ENCODE measurements at places on chromosomes 5 and 9.

DNA sequence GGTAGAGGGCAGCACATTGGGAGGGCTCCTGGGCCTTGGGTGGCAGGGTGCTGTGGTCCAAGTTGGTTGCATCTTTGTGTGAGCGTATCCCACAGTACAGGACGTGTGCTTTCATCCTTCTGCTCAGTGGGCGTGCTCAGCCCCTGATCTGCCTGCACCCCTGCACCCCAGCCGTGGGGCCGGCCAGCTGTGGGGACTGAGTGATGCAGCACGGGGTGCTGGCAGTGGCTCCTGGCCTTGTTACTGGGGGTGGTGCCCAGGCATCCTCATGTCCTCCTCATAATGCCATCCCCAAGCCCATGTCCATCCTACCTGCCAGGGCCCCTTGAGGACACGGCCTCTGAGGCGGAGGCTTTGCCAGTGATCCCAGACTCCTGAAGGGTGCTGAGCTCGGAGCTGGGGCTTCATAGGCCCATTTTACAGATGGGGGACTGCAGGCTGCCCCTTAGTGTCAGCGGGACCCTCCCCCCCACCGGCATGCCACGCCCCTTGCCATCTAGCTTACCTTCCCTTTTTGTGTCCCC lies 100.7 kb downstream of the PHF2 start:
- DNase-seq, result no peak

- DNase-seq, result no peak
Observed at GRCh38 chr5:10317825-10318682, 10.4 kb upstream of the CMBL start.

DNA sequence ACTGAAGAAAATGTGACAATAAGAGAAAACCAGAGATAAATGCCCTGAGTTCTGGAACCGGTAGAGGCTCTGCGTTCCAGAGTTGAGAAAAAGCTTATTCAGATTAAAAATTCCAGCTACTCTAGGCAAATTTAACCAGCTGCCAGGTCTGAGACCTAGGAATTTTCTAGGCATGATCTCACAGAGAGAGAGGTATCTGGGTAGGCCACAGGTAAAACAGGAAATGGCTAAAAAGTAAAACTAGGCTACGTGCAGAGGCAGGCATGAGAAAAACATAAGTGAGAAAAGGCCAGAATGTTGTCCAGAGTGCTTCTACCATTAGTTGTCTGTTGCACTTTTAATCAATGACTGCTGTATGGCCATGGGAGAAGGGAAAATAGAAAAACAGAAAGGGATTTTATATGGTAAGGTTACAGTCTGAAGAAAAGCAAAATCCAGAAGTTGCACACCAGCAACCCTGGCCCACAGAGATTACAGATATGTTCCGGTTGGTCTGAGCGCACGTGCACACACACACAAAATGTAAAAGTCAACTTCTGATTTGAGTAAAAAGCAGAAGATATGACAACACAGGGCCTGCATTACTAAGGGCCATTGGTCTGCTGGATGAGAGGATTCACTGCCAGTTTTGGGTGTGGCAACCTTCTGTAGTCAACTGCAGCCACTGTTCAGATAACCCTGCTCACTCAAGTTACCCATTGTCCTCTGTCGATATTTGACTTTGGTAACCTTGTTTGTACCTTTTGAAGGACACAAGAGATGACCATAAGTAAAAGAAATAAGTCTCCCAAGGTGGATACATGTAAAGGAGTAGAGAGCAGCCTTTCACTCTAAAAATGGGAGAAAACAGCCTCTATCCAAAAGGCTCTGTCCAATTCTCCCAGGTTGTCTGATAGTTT lies 266.0 kb downstream of the DTWD2 start:
- no peak for DNase-seq

DNA sequence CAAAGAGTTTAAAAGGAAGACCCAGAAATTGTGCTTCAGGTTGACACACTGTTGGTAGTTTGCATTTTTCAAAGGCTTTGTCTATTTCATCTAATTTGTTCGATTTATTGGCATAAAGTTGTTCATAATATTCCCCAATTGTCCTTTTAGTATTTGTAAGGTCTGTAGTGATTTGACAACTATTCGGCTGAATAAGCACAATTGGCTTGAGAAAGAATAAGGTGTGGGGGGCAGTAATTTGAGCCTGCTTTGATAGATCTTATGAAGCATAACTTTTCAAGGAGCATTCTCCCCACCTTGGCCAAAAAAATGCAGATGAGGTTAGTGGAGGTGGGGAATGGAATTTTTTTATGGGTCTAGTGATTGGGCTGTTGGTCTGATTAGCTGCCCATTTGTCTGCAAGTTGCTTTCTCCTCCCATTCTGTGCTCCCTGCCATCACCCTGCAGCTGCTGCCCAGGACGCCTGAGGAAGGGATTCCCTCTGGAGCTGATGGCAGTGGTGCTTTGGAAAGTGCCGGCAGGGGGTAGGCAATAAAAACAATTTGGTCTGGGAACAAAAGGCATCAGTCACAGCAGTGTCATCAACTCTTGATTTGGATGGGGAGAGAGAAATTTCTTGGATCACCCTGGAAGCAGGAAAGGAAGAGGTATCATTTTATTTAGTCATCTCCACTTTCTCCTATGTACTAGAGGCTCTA lies 26.6 kb downstream of the WNT8A start:
- no peak for DNase-seq

GRCh38 chr9:2157277-2158110 lies 142.3 kb downstream of the SMARCA2 start:
- peak; percentile 54 for DNase-seq

DNA sequence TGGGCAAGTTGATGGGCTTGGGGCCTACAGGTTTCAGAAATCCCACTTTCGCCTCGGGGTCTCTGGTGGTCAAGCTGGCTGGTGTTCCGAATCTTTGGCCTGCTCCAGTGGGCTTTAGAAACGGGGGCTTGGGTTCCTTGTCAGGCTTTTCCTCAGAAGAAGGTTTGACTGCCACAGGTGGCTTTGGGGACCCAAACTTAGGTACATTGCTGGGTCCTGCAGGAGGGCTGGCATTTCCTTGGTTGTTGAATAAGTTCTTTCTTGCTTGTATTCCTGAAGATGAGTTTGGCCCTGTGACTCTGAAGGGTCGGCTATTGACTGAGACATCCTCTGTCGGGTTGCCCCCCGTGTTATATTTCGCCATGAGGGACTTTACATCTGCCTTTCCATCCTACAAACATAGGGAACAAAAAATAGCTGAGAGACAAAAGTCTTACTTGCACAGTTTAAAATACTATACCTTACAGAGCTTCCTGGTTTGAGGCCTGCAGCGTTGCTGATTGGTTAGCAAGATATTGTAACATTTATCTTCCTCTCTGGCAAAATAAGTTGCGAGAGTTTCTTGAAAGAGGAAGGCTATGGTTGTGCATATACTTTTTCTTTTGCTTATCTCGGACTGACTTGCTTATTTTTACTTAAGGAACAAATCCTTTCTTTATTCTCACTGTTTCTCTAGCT lies 16.6 kb downstream of the FYB1 start:
- DNase-seq, result no peak

GRCh38 chr5:178492278-178492677 lies 97.9 kb downstream of the COL23A1 start:
- no peak for DNase-seq

DNA sequence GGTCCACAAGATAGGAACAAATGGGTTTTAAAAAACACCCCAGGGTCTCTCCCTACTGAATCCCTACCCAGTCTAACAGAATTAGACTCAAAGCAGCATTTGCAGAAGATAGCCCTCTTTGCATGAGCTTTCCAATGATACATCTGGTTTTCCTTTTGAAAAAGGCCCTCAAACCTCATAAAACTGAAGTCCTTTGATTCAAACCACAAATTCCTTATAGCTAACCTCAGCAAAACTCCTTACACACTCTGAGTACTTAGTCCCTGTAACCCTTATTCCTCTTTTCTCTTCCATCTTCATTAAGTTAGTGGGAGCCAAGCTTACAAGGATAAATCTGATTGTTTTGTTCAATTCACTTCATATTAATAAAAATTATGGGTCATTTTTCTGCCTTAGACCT lies 90.5 kb upstream of the TNC start:
- no peak for DNase-seq

- DNase-seq, result no peak
Observed at GRCh38 chr9:112764344-112764743, 13.8 kb downstream of the SNX30 start.

DNA sequence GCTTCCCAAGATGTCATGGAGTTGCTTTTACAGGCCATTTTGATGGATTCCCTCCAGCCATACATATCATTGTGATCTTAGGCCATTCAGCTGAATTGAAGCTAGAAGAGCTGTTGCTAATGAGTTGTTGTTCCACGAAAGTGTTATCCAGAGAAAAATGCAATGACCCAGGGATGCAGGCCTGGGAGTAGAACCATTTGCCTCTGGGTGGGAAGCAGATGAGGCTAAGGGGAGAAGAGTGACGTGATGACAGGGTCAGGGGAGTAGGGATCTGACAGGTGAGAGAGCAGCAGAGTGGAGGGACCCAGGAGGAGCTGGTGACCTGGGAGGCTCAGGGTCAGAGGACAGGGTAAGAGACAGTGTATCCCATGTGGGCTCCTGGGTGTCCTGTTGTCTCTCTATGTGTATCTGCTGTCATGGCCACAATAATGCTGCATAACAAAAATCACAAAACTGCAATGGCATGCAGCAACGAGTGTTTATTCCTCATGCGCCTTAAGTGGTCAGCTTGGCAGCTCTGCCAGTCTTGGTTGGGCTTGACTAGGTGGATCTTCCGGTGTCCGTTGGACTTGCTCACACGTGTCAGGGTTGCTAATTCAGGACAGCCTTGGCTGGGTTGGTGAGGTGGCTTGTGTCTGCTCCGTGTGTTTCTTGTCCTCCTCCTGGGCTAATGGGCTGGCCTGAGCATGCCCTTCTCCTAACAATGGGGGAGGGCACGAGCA lies 90.6 kb downstream of the LIFR start:
- DNase-seq, result no peak

DNA sequence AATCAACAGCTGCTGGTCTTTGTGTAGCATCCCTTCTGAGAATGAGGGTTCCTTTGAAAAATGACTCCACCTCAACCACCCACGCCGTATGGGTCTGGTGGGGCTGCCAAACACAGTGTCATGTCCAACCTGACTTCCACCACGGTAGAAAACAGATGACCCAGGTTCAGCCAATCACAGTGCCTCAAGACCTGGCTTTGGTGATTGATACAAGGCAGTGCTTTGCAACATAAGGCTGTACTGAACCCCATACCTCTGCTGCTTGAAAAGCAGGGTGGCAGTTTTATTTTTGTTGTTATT lies 11.5 kb upstream of the TGFBR1 start:
- no peak for DNase-seq

DNA sequence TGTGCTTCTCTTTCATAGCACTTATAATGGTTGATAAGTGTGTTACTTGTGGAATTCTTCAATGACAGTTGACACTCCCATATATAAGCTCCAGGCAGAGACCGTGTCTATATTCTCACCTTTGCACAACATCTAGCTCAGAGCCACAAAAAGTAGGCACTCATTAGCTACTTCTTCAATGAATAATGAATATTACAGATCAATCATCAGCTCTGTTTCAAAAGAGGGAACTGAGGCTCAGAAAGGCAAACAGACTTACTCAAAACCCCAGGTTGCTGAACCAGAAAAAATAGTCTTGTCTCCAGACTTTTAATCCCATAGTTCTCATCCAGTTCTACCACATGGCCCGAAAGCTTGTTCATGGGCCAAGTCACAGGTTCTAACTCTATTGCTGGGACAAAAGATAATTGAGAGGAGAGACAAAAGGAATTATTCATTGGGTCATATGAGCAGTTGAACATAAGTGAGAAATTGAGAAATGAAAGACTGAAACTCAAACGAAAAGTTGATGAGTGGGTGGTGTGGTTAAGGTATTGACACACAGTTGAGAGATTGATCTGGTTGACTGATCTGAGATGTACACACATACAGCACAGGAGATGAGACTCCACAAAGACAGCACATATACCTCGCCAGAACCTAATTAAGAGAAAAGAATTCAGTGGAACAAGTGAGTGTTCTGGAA lies 381.6 kb downstream of the EFNA5 start:
- no peak for DNase-seq
